Muscle of back (tissue), 13 donors: ENCODE measurements at places on chromosomes 1 and 21. TPM values are rescaled to one million over a fixed set of nuclear protein-coding genes. Genes with fewer than 3 reads are reported as not detected.

DNA sequence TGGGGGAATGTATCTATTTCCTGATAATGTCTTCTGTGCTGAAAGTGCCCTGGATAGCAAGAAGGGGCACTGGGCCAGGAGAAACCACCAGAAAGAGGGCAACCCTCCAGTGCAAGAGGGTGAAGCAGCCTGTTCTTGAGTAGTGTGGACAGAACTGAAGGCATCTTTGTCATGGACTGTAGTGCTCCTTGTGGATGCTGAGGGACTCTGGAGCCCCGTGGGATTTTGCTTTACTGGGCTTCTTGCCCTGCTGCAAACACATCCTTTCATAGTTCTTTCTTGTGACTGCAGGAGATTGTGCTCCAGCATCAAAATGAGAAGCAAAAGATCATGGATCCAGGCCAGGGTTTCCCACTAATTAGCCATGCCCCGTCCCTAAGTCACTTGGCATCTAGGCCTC lies 300.6 kb downstream of the ZNF326 start:
- peak; percentile 24 for DNase-seq

- peak; percentile 49 for DNase-seq
These were observed 38.7 kb downstream of the BCL9 start for GRCh38 chr1:147579934-147580537.

GRCh38 chr21:42096566-42096965 lies 25.4 kb downstream of the UMODL1 start:
- DNase-seq: no peak

DNA sequence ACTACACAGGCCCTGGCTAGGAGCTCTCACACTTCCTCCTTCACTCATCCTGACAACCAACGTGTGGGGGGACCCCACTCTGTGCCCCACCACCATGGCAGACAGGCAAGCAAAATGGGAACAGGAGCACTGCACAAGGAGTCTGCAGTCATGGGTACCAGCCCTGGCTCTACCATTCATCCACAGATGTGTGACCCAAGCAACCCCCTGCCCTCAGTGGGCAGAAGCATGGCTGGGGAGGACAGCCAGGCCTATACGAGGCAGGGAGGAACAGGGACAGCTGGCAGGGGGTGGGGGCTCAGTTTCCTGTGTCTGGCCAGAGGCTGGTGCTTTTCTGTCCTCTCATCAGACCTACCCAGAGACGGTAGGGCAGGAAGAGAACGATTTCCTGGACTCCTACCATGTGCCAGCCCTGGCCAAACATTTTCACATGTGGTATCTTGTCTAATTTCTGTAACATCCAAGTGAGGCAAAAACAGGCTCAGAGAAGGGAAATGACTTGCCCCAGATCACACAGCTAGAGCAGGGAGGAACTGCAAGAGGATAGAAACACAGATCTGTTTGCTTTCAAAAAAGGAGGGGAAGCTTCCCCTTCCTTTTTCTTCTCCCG lies 178.0 kb downstream of the HIVEP3 start:
- DNase-seq: no peak

- no peak for DNase-seq
These were observed 126.4 kb upstream of the ARHGEF16 start for GRCh38 chr1:3327936-3328590.

DNA sequence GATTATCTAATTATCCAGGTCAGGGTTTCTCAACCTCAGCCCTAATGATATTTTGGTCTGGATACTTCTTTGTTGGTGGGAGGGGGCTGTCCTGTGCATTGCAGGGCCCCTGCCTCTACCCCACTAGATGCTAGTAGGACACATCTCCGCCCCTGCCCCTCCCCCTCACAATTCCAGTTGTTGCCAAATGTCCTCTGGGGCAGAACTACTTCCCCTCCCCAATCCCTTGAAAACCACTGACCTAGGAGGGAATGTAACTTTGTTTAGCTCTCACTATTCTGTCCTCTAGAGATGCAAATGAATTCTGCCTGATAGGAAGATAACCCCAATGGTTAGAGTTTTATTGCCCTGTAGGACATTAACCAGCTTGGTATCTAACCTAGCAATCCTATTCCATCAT lies 8.1 kb downstream of the CACNA1S start:
- no peak for DNase-seq

DNA sequence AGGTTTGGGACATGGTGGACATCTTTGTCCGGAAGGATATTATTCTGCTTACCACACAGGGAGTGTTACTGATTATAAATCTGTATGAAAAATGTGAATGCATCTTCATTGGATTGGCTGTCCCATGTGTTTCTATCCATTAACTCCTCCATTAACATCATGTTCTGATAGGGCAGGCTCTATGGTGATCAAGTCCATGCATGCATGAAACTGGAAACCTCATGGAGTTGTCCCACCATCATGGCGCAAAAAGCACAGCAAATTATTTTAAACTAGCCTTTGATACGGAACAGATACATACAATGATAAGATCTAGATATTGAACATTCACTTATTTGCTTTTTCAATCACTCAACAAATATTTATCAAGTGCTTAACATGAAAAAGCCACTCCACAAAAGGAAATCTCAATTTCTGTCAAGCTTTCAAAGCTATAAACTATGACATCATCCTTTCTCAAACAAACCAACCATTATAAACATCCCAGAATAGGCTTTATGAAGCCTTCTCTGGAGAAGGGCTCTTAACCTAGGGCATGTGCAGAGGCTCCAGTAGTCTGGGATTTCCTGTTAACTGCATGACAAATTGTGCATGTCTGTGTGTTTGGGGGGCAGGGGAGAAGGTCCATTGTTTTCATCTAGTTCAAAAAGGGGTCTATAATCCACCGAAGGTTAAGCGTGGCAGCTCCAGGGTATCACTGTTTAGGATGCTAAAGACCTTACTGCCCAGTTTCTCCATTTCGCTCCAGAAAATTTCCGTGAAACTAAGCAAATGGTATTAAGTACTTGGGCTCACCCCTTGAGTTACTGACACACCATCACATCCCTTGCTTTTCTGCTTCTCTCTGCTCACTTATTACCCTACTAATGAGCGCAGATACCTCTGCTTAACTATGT lies 46.1 kb downstream of the ADAMTS1 start:
- no peak for DNase-seq

GRCh38 chr1:159581422-159581821 lies 6.2 kb upstream of the APCS start:
- DNase-seq: no peak

DNA sequence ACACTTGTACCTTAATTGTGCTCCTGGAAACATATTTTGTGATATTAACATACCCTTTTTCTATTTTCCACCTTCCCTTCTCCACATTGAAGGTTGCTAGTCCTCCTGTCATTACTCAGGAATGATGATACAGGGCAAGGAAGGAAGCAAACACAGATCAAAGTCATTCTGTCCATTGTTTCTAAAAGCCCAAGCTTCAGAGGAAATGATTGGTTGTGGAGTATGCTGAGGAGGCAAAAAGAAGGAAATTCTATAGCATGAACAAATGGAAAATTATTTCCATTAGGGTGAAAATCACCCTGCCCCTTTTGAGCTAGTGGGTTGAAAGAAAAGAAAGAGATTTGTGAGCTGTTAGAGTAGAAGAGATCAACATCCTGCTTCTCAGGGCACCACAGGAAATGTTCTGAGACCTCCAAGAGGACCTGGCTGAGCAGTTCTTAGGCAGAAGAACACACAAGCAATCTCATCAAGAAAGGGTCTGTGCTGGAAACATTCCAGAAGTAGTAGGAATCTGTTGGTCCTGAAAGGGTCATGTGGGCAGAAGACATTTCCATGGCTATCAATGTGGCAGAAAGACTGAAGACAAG lies 29.0 kb upstream of the PRRX1 start:
- DNase-seq: no peak

DNA sequence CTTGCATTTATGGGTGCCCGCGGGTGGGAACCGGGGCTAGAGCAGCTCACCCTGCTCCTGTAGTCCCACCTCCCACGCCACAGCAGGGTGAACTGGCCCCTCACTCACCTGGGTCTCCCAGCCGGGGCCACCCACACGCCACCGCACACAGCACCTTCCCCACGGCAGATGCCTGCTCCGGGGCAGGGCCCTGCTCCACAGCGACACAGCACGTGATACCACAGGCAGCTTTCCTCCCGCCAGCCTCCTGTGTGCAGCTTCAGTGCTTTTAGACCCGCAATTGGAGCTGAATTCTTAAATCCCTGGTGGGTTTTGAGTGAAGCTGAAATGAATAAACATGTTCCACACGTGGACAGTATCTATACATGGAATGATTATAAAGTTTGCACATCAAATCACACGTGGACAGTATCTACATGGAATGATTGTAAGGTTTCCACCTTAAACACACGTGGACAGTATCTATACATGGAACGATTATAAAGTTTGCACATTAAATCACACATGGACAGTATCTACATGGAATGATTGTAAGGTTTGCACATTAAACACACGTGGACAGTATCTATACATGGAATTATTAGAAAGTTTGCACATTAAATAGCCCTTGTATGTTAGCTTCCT lies 93.1 kb upstream of the COL6A1 start:
- no peak for DNase-seq

- DNase-seq: peak; percentile 69
These were observed 37.3 kb upstream of the TMEM222 start for GRCh38 chr1:27284425-27285273.

GRCh38 chr1:27011976-27012563 lies 580 bp downstream of the TENT5B start:
- no peak for DNase-seq

GRCh38 chr1:3975903-3976630 lies 76.0 kb upstream of the C1orf174 start:
- DNase-seq: no peak

DNA sequence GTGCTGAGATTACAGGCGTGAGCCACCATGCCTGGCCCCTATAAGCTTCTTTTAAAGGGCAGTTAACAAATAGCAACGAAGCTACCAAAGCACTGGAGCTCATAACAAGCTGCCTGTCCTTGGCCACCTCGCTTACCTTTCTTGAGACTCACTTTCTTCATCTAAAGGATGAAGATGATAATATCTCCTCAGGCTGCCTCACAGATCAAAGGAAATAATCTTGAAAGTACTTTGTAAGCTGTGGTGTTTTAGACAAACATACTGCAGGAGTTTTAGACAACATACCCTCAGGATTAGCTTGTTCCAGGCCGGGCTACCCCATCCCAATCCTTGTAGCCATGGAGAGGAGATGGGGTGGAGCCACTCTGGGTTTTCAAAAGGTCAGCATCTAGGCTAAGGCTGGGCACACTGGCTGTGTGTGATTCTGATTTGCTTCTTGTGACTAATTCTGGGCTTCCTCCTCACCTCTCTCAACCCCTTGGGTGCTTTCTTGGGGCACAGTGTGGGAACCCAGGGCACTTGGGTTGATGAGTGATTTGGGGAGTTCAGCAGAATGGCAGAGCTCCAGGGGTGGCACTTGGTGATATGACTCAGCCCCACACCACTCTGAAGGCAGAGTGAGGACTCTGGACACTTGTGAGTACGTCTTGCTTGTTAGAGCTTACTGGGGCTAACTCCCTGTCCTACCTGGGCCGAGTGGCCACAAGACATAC lies 5.2 kb downstream of the GPR25 start:
- no peak for DNase-seq

DNA sequence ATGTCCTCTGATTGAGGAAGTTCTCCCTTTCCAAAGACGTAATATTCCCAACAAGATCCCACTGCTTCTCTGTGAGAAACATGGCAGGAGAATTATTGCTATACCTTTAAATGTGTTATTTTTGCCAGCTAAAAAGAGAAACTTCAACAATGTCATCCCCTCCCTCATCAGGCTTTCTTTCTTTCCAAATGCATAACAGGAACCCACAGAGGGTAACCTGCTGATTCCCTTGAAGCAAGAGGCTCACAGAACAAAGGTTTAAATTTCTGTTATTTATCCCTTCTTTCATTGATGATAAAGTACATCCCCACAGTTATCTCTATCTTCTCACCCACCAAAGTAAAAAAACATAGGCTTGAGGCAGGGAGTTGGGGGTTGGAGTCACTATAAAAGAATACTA lies 102.1 kb downstream of the SLC30A10 start:
- DNase-seq: no peak

Gene NHLH2
- not detected for polyA plus RNA-seq

Gene NBPF10
- polyA plus RNA-seq: 1.3 TPM

Gene TCEANC2
- 5.3 TPM for polyA plus RNA-seq

Gene TEKT2
- polyA plus RNA-seq: 0.45 TPM

Gene SDCCAG8
- 20.0 TPM for polyA plus RNA-seq

Gene GREM2
- 2.5 TPM for polyA plus RNA-seq

Gene DNASE2B
- not detected for polyA plus RNA-seq
